ENCODE measurements at places on chromosomes 12 and 14.

GRCh38 chr14:96849733-96850132 is 52.6 kb downstream of the VRK1 start:
- DNase-seq, result no peak

- peak; percentile 90 for DNase-seq
These were observed 2.8 kb upstream of the HOXC8 start for GRCh38 chr12:54005853-54006558.

DNA sequence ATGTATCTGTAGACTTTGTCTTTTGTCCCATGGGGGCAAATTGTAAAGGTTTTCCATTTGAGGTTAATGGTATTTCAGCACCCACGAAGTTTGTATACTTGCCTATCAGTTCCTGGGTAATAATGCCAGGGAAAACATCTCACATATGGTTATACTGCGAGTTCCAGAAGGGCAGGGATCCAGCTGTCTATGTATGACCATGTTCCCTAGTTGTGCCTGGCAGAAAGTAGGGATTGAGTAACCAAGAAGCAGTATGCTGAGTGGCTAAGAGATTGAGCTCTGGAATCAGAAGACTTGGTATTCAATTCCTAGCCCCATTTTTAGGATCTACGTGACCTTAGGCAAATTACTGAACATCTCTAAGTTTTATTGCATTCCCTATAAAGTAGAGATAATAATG is 173.2 kb upstream of the PWP1 start:
- no peak for DNase-seq

DNA sequence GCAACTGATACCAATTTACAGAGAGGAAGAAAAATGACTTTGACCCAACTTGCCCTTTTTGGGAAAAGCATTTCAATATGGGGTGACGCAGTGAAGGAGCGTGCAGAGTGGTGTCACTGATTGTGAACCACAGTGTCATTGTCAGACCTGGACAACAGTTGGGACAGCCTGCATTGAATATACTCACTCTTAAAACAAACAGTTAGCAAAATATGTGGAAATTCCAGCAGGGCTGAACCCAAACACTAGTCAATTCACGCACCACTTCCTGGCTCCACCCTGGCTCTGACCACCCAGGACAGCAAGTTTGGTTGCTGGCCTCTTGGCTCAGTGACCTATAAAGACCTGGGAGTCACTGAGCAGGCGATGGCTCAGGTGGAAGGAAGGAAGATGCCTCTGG is 61.3 kb downstream of the NOS1 start:
- no peak for DNase-seq

GRCh38 chr14:97224016-97224415 is 426.8 kb downstream of the VRK1 start:
- DNase-seq, result no peak

GRCh38 chr14:60515511-60516289 is 6.8 kb downstream of the SIX6 start:
- DNase-seq, result peak; percentile 8

DNA sequence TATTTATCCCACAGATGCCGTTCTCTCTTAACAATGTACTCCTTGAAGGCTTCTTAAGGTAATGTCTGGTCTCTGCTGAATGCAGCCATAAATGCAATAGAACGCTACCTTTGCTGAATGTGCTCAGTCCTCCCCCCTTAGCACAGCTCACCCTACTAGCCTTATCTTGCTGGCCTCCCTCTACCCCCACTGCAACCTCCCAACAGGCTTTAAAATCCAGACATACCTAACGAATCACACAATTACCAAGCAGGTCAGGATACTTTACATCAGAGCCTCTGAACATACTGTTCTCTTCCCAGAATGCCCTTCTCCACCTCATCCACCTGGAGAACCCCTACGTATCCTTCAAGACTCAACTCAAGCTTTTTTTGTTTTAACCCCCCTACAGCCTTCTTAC is 51.0 kb upstream of the CRADD start:
- no peak for DNase-seq

DNA sequence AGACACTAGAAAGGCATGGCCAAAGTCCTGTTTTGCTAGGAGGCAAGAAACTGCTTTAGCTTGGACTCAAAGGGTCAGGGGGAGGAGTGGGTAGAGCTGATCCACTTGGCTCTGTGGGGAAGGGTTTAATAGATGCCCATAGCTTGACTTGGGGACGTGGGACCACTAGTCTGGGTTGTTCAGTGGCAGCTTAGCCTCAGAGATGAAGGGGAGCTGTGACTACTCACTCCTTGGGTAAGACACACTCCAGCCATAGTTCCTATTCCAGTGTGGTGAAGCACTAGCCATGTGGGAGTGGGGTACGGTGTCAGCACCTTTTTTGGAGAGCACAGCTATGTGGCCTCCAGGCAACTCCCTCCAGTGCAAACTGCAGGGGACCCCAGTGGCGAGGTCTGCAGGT is 257.3 kb downstream of the TMEM121 start:
- no peak for DNase-seq

- no peak for DNase-seq
These were observed 366.6 kb downstream of the EMP1 start for GRCh38 chr12:13562915-13563742.

DNA sequence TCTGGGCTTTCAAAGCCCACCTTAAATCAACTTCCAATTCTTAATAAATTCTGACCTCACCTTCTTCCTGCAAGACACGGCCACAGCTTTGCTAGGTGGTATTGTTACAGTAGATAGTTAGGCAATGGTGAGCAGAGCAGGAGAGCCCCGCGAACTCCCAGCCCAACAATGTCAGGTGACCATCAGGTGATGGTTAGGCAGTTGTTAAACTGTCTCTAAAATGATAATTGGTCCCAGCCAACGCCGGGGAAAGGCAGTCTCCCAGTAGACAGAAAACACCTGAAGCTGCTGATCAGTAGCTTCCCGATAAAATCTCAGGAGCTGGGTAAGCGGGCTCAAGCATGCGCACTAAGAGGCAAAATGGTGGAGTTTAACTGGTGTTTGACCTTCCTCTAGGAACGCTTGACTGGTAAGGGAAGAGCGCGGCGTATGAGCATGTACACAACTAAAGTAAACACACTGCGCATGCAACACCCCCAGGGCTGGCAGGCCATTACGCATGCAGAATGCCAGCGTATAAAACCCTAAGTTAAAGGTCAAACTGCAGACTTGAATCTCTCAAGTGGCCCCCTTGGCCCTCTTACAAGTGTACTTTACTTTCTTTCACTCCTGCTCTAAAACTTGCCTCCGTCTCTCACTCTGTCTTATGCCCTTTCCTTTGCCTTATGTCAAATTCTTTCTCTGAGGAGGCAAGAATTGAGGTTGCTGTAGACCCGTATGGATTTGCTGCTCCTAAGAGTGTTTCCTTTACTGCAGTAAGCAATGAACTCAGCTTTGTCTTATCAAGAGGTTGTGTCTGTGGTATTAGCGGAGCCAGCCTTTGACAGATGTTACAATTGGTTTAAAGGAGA is 113.5 kb downstream of the C12orf75 start:
- no peak for DNase-seq

DNA sequence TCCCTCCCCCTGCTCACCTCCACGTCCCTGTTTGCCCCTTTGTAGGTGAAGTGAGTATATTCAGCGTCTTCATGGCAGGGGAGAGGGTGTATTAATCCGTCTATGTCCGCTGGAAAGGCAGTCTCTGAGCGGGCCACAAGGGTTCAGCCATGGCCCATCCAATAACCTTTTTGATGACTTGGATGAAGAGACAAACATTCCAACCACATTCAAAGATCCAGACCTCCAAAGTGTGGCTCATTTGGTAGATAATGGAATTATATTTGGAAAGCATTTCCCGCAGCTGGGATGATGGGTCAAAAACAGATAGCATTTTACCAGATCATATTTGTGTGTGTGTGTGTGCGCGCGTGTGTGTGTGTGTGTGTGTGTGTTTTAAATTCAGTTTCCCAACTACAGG is 345.9 kb downstream of the DPF3 start:
- no peak for DNase-seq

GRCh38 chr14:63470962-63471793 is 72.0 kb downstream of the PPP2R5E start:
- no peak for DNase-seq

DNA sequence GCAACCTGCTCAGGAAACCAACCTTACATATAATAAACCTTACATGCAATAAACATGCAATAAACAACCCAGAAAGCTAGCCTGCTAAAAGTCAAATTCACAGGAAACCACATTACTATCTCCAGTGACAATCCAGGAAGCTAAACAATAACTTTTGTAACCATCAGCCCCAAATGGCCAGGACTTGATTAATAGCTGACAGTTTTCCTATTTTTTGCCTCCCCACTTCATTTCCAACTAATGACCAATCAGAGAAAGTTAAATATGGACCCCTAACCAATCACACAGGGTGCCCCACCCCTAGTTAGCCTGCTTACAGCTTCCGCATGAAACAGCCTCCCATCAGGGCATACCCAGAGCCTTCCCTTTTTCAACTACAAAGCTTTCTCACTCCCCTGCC is 152.2 kb upstream of the LMNTD1 start:
- no peak for DNase-seq

GRCh38 chr14:103071544-103072251 is 12.3 kb upstream of the LBHD2 start:
- DNase-seq, result no peak

GRCh38 chr14:56803816-56804535 is 6.3 kb downstream of the OTX2 start:
- no peak for DNase-seq

GRCh38 chr12:119666900-119667576 is 895 bp upstream of the PRKAB1 start:
- DNase-seq, result no peak

- DNase-seq, result no peak
These were observed 49.3 kb downstream of the DDHD1 start for GRCh38 chr14:53103636-53104340.

DNA sequence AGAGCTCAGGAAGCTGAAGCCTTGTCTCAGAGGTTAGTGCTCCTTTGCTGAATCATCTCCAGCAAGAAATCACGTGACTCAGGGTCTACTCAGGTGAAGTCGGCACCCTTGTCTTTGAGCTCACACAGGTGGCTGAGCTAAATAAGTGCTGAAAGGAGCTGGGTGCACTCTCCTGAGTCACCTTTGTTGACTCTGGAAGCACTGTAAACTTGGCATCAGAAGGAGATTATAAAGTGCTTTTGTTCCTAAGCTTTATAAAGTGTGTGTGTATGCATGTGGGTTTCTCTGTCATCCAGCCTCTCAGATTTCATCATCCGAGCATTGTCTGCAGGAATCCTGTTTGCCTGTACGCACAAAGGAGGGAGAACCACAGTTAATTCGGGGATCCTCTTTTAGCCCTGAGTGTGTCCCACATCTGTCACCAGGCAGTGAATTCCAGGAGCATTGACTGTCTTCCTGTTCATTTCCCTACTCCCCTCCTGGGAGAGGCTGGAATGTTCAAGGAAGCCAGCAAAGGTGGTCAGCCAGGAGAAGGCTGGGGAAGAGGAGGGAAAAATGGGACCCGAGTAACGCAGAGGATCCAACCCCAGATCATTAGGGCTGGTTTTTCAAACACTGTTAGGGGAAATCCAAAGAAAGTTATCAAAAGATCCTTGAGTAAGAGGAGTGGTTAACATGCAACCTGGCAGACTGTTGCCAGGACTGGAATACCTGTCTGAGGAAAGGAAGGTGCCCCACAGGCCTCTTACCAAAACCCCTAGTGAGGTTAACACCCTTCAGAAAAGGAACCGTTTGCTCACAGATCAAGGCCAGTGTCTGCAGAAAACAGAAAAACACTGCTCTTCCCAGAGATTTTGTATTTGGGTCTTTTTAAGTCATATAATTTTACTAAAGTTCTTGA is 157.5 kb upstream of the HIF1A start:
- DNase-seq, result peak; percentile 46

DNA sequence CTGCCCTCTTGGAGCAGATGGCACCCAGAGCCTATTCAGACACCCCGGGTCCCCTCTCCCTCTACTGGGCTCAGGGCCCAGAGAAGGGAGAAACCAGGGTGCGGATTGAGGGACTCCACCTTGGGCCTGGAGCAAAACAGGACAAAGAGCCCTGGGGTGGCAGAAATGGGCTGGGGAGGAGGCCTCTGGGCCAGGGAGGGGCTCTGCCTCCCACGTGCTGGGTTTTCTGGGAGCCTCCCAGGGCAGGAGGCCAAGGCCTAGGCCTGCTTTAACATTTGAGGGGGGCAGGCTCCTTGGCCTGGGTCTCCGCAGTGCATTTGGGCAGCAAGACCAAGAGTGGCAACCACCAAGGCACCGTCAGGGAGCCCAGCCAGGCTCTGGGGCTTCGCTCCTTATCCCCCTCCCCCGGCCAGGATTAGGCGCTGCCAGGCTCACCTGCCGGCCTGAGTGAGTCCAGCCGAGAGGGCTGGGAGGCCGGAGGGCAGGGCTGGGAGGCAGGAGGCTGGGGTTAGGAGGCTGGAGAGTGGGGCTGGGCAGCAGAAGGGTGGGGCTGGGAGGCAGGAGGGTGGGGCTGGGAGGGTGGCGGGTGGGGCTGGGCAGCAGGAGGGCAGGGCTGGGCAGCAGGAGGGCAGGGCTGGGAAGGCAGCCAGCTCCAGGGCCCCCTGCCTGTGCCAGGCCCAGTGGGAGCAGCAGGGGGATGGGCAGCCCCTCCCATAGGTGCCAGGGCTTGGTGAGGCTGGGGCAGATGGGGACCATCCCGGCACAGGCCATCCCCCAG is 101.8 kb upstream of the EIF5 start:
- no peak for DNase-seq

GRCh38 chr14:76718306-76719040 is 42.8 kb upstream of the VASH1 start:
- DNase-seq, result no peak

- DNase-seq, result no peak
These were observed 24.3 kb downstream of the DDX24 start for GRCh38 chr14:94056579-94057308.

DNA sequence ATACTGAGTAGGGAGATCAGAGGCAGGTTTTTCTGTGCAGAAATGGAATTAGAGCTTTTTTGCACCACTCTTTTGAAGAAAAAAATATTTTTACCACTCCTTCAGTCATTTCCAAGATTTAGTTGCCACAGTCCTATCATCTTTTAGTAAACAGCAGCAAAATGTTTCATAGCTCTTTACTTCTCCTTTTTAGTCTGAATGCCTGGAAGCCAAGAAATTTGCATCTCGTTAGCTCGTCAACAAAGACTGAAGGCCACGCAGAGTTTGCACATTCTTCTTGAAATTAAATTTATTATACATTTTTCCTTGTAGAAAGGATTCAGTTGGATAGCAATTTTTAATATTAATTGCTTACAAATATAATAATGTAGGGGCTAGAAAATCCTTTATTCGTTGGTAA is 544.5 kb upstream of the ATP2B1 start:
- DNase-seq, result no peak

DNA sequence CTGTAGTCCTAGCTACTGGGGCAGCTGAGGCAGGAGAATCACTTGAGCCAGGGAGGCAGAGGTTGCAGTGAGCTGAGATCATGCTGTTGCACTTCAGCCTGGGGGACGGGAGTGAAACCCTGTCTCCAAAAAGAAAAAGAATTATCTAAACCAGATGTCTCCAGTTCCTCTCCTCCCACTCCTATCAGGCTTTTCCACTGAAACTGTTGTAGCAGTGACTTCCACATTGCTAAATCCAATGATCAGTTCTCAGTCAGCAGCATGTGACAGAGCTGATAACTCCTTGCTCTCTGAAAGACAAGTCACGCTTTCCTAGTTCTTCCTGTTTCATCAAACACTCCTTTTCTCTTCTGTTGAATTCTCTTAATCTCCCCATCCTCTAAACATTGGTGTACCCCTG is 8.6 kb downstream of the SLC38A6 start:
- no peak for DNase-seq

Data from stimulated activated CD4-positive, alpha-beta T cell treated with anti-CD3 and anti-CD28 coated beads, Interleukin-2, amount 100 ng/mL, for 24 hours (primary cell).